Stimulated activated CD8-positive, alpha-beta memory T cell treated with anti-CD3 and anti-CD28 coated beads, Interleukin-4, amount 100 ng/mL, for 1 hour (primary cell): ENCODE measurements at places on chromosomes 6 and 20.

DNA sequence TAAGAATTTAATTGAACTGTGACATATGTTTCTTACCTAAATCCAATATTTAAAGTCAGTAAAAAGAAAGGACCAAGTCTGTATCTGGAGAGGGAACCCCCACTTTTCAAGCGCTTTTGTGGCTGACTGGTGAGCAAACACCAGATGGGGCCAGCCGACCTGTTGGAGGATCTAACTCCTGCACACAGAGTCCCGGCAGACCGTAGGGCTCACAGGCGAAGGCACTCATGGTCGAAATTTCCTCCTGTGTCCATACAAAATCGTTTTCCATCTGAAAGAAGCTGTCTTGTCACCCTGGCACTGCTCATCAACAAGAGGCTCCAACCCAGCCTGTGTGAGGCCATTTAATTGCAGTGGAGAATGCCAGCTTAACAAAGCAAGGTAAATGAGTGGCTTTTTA, 94.0 kb downstream of the SCML4 start:
- DNase-seq = no peak

DNA sequence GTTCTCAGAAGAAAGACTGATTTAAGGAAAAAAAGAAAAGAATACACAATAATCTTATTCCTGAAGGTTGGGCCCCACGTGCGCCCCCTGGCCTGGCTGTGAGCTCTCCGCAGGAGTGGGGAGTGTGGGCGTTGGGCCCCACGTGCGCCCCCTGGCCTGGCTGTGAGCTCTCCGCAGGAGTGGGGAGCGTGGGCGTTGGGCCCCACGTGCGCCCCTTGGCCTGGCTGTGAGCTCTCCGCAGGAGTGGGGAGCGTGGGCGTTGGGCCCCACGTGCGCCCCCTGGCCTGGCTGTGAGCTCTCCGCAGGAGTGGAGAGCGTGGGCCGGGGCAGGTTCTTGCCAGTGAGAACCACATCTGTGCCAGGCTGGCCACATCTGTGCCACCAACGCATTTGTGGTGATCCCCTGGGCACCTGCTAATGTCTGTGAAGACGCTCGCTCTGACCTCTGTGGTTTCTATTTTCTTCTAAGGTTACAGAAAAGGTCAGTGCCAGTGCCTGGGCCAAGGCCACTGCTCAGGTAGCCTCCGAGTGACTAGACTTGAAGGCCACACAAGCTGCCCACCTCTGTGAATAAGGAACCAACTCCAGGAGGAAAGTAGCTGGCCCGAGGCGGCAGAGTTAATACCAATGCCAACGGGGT, 41.0 kb downstream of the WDR27 start:
- DNase-seq = no peak

DNA sequence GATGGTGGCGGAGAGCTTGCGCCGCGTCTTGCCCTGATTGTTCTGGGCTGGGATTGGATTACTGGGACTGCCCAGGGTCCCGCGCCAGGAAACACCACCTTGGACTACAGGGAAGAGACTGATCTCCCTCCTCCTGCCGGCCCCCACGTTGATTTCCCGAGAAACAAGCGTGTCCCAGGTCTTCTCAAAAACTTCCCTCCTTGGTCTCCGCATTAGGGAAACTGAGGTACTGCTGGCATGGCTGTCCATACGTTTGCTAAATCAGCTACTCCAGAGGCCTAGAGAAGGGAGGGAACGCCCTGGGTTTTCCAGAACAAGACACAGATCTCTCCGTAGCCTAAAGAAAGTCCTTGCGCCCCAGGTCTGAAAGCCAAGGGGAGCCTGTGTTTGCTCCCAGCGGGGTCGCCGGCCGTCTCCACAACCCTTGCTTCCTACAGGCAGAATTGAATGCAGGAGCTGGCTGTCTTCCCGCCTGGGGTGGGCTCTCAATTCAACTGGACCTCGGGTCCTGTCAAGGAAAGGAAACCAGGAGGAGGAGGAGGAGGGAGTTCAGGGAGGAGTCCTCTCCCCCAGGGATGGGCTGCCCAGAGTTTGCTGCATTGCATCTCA, 29.2 kb downstream of the TFAP2A start:
- DNase-seq = no peak

- no peak for DNase-seq
These were observed 18.1 kb downstream of the KLHL32 start for GRCh38 chr6:96942676-96943075.

GRCh38 chr6:106913676-106914280, 60.8 kb downstream of the CD24 start:
- DNase-seq = no peak

DNA sequence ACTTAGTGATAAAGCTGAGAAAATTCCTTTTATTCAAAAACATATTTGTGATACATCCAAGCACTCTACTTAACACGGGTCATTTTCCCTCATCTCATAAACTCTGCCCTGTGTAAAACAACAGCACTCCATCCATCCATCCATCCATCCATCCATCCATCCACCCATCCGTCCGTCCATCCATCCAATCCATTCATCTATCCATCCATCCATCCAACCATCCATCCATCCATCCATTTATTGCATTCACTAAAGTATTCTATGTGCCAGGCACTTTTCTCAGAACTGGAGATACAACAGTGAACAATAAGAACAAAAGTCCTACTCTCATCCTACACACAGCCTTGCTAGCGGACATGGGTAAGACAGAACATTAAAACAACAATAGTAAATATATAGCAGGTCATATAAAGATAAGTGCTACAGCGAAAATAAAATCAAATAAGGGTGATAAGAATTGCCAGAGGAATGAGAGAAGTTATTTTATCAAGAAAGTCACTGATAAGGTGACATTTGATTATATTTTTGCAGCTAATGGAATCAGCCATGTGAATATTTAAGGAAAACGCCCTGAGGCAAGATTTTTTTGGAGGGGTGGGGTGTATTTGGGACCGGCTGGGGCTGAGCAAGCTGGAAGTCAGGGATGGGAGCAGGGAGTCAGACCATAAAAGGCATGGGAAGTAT, 78.2 kb downstream of the ADAT2 start:
- DNase-seq = no peak

DNA sequence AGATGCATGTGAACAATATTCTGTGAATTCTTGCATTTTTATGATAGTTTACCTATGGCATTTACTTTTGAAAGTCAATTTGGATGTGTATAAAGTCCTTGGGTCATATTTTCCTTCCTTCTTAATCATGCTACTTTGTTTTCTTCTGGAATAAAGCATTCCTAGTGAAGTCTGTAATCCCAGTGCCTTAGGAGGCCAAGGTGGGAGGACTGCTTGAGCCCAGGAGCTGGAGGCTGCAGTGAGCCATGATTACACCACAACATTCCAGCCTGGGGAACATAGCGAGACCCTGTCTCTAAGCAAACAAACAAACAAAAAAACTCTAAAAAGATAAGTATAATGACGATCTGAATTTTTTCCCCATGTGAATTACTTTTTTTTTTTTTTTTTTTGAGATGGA, 69.7 kb upstream of the SYNCRIP start:
- no peak for DNase-seq

GRCh38 chr6:43827898-43828297, 57.9 kb downstream of the VEGFA start:
- DNase-seq = no peak

DNA sequence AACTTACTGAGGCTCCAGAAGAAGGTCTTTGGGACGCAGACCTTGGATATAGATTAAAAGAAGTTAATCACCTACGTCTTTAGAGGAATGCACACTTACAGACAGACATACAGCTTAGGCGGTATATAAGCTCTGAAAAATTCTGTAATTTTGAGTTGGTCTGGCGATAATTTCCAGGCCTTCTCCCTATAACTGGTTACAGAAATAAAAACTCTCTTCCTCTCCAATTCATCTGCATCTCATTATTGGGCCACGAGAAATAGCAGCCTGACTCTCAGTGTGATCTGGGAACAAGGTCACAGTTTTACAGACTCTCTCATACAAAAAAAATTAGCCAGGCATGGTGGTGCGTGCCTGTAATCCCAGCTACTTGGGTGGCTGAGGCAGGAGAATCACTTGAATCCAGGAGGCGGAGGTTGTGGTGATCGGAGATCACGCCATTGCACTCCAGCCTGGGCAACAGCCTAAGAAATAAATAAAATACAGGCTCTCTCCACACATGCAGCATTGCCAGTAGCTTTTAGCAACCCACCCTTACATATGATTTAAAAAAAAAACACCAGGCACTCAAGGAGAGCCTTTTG, 4.7 kb downstream of the ZBTB24 start:
- DNase-seq = no peak

GRCh38 chr6:81694855-81695254, 57.6 kb downstream of the TENT5A start:
- DNase-seq = no peak

GRCh38 chr6:36034441-36034840, 6.8 kb downstream of the MAPK14 start:
- DNase-seq = no peak

GRCh38 chr6:15908871-15909270, 220.0 kb upstream of the MYLIP start:
- no peak for DNase-seq

- no peak for DNase-seq
These were observed 13.7 kb upstream of the TMX4 start for GRCh38 chr20:8033151-8033841.

DNA sequence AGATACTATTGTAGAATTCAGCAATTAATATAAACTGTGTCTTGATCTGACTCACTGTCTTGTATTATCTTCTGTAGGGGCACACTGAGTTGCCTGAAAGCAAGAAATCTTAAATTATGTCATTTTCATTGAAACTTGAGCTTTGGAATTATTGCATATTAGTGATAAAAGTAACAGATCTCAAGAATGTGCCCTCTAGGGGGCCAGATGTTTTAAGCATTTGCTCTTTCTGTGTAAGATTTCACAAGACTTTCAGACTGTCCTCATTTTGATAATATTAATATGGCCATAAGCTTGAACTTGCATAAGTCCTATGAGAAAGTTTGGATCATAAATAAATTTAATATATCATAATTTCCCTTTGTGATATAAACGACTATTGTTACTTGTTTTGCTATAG, 55.5 kb upstream of the MYO6 start:
- DNase-seq = no peak

GRCh38 chr6:137641474-137642077, 147.4 kb upstream of the OLIG3 start:
- DNase-seq = peak; percentile 36

- DNase-seq = peak; percentile 22
These were observed 70.2 kb downstream of the HFE start for GRCh38 chr6:26157251-26158075.

- no peak for DNase-seq
These were observed 36.2 kb upstream of the E2F3 start for GRCh38 chr6:20365456-20365855.

DNA sequence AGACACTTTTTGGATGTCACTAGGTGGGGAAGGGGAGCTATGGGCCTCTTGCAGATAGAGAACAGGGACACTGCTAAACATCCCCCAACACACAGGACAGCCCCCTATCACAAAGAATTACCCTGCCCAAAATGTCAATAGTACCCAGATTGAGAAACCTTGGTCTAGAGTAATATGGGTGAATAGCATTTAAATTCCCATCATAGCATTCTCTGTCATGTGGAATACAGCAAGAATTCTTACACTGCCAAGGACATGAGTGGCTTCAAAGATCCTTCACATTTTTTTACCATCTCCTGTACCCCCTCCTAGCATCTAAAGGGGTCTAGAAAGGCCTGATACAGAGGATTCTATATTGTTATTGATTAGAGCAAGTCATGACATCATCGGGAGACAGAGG, 83.1 kb upstream of the SSTR4 start:
- DNase-seq = no peak

GRCh38 chr20:4483486-4483885, 238.2 kb upstream of the PRND start:
- no peak for DNase-seq

DNA sequence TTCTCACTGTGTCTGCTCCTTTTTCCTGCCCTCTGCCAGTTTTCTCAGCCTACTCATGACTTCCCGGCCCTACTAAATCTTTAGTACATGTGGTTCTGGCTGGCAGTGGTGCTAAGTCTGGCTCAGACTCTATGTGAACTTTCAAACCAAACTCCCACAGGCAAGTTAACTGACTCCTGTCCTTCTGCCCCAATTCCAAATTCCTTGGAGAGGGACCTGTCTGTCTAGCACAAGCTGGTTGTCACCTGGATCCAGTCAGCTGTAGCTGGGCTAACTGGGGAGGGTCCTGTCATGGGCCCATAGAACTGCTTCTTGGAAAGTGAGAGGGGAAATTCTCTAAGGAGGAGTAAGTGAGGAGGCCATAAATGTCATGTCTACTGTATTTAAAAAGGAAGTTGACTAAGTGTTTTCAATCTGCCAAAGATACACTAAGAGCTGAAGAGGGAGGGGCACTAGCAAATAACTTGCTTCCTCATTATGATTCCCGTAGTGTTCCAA, 240.1 kb downstream of the KCNQ5 start:
- no peak for DNase-seq

- DNase-seq = no peak
These were observed 132.5 kb upstream of the FOXA2 start for GRCh38 chr20:22716821-22717351.
